ENCODE measurements at places on chromosomes 16 and 17. TPM values are rescaled to one million over a fixed set of nuclear protein-coding genes. Genes with fewer than 3 reads are reported as not detected.
A peak's percentile ranks its signal among the peaks of the same experiment; 100 is the strongest.

DNA sequence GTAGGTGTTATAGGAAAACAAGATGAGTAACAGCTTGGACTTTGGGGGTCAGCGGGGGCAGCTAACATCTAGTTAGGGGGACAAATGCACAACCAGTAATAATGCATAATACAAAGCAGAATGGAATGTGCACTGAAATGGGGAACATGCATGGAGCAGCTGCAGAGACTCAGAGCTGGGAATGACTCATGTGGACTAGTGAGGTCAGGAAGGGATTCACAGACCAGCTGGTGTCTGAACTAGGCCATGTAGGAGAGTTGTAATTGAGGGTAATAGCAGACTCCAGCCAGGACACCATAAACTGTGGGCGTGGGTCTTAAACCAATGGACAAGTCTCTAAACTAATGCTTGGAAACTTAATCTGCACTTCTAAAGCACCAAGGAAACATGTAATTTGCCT lies 176.8 kb upstream of the ASIC2 start:
- no peak for DNase-seq
- H3K27ac ChIP-seq = no peak overlapping the region
- H3K27me3 ChIP-seq = no peaks in the 10 kb centered on the region
- no peak overlapping the region for H3K4me3 ChIP-seq
- H3K4me1 ChIP-seq = no peaks in the 10 kb centered on the region

Gene TUBD1
- total RNA-seq = 11.3 TPM

GRCh38 chr16:2719328-2720063 lies 528 bp downstream of the PRSS27 start:
- no peaks in the 10 kb centered on the region for H3K36me3 ChIP-seq
- no peak overlapping the region for H3K27ac ChIP-seq
- no peak overlapping the region for H3K4me3 ChIP-seq
- no peak for DNase-seq

DNA sequence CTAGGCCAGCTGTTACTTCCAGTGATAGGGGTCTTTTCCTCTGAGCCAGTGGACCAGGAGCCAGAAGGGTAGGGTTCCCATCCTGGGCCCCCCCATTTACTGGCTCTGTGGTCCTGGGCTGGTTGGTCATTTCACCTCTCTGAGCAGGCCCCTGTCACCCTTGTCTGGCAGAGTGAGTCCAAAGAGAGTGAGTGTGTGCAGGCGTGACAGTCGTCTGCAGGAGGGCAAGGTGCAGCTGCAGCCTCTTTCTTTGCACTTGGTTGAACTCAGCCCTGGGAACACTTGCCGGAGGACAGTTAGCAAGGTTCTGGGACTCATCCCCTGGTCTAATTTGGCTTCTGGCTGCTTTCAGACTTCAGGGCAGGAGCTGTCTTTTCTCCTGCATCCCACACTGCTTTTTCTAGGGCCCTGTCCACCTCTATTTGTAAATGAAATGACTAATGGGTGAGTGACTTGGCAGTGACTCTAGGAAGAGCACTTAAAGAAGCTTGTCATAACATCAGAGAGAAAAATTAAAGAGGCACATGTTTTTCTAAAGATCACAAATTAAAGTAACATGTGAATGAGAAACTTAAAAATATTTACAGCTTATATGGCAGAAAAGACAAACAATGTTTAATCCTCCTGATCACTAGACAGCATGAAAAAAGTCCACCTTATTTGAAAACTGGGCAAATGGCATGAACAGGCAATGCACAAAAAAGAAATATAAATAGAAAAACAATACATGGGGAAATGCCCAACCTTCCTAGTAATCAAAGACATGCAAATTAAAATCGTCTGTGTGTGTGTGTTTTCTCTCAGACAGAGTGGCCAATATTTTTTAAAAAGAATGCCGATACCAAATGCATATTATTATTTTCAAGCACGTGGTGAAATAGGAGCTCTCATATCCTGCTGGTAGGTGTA lies 137.5 kb downstream of the NTN1 start:
- H3K36me3 ChIP-seq = no peaks in the 10 kb centered on the region
- H3K27ac ChIP-seq = no peak overlapping the region
- no peaks in the 10 kb centered on the region for H3K27me3 ChIP-seq
- H3K4me1 ChIP-seq = no peaks in the 10 kb centered on the region
- no peak overlapping the region for H3K4me3 ChIP-seq

GRCh38 chr17:28499364-28499664 lies 6.8 kb upstream of the FOXN1 start:
- no peak overlapping the region for H3K27ac ChIP-seq
- no peak overlapping the region for H3K4me3 ChIP-seq
- no peaks in the 10 kb centered on the region for H3K36me3 ChIP-seq
- DNase-seq = no peak
- peaks cover 15% of the 10 kb centered on the region for H3K27me3 ChIP-seq
- H3K4me1 ChIP-seq = no peaks in the 10 kb centered on the region

Gene SLFN5
- 15.7 TPM for total RNA-seq

DNA sequence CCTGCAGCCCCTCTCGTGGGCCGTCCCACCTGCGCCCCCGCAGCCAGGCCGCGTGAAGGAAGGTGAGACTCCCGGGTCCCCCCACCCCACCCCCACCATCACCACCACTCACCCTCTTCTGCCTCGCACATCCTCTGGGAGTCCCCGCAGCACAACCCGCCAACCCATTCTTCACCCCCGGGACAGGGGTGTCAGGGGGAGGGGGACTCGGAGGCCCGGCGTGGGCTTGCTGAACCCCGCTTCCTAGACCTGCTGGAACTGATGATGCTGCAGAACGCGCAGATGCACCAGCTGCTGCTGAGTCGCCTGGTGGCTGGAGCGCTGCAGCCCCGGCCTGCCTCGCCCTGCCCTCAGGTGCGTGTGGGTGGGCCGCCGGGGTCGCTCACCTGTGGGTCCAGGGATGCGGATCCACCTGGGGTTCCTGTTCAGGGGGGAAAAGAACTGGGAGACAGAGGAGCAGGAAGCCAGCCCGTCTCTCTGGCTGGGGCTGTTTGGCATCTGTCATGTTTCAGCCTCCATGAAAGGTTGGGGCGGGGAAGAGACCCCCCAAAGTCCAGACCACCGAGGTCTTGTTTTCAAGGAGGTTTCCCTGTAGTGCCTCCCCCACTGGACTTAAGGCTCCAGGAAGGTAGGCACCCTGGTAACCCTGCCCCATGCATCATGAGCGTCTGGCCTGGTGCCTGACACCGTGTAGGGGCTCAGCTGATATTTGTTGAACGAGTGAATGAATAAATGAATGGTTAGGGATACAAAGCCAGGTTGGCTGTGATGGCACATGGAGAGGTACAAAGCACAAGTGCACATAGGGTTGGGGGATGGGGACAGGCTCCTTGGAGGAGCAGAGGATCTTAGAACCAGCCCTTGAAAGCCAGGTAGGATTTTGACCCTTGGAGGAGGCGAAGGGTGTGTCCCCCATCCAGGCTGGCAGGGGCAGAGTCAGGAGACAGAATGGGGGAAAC lies 849 bp downstream of the PRR29 start:
- no peaks in the 10 kb centered on the region for H3K27me3 ChIP-seq
- DNase-seq = no peak
- H3K36me3 ChIP-seq = peaks cover 15% of the 10 kb centered on the region
- peaks cover 50% of the 10 kb centered on the region for H3K4me1 ChIP-seq

DNA sequence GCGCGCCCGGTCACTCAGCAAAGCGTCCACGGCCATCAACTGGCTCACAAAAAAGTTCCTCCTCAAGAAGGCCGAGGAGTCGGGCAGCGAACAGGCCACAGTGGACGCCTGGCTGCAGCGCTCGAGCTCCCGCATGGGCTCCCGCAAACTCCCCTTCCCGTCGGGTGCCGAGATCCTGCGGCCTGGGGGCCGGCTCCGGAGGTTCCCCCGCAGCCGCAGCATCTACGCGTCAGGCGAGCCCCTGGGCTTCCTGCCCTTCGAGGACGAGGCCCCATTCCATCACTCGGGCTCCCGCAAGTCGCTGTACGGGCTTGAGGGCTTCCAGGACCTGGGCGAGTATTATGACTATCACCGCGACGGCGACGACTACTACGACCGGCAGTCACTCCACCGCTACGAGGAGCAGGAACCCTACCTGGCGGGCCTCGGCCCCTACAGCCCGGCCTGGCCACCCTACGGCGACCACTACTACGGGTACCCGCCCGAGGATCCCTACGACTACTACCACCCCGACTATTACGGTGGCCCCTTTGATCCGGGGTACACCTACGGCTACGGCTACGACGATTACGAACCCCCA lies 10.7 kb downstream of the MYO15A start:
- no peaks in the 10 kb centered on the region for H3K4me1 ChIP-seq
- H3K27me3 ChIP-seq = no peaks in the 10 kb centered on the region
- no peaks in the 10 kb centered on the region for H3K36me3 ChIP-seq
- no peak for DNase-seq
- no peak overlapping the region for H3K27ac ChIP-seq
- H3K4me3 ChIP-seq = no peak overlapping the region

DNA sequence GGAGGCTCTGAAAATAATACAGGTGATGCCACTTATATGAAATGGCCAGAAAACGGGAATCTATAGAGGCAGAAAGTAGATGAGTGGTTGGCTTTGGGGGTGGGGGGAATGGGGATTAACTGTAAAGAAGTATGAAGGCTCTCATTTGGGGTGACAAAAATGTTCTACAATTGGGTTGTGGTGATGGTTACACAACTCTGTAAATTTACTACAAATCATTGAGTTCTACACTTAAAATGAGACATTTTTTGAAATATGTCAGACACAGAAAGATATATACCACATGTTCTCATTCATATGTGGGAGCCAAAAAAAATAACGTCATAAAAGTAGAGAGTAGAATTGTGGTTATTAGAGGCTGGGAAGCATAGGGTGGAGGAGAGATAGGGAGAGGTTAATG lies 25.7 kb downstream of the ARHGAP17 start:
- H3K36me3 ChIP-seq = no peaks in the 10 kb centered on the region
- H3K27ac ChIP-seq = peak overlapping the region; percentile 99
- DNase-seq = peak; percentile 39
- no peaks in the 10 kb centered on the region for H3K27me3 ChIP-seq
- H3K4me3 ChIP-seq = no peak overlapping the region

Gene PKMYT1
- total RNA-seq = 48.5 TPM

DNA sequence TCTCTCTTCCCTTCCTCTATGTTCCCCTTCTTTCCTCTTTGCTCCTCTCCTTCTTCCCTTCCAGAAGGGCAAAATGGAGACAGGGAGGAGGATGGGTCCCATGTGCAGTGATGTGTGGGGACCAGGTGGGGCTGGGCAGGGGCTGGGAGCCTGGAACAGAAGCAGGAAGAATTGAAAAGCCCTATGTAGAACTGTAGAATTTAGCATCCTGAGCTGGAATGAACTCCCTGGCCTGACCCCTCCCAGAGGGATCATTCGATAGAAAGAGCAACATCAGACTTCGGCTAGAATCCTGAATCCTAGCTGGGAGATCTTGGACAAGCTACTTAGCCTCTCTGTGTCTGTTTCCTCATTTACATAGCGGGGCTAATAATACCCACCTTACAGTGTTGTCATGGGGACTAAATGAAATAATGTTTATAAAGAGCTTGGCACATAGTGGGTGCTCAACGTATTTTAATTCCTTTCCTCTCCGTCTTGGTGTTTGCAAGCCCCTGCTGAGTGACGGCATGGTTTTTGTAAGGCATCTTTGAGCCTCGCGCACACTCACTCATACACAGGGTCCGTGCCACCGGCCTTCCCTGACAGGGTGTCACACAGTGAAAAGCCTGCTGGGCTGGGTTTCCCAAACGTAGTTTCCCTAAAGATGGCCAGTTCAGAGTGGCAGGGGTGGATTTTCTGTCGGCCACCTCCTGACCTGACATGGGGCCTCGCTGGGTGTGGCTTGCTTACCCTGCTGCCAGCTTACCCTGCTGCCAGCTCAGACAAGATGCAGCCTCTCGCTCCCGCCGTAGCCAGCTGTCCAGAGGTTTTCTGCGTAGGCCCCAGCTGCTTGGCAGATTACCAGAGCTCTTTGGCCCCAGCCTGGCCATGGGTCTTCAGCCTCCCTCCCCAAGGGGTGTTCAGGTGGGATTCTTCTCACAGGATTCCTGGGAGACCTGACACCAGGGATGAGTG lies 6.1 kb upstream of the ARHGAP23 start:
- DNase-seq = no peak
- H3K4me1 ChIP-seq = peaks cover 35% of the 10 kb centered on the region
- H3K27me3 ChIP-seq = peaks cover 18% of the 10 kb centered on the region
- no peak overlapping the region for H3K4me3 ChIP-seq
- no peak overlapping the region for H3K27ac ChIP-seq

GRCh38 chr16:19974607-19975006 lies 90.0 kb upstream of the GPRC5B start:
- no peak overlapping the region for H3K27ac ChIP-seq
- no peaks in the 10 kb centered on the region for H3K27me3 ChIP-seq
- no peaks in the 10 kb centered on the region for H3K36me3 ChIP-seq

- DNase-seq = no peak
- H3K4me1 ChIP-seq = no peaks in the 10 kb centered on the region
- no peaks in the 10 kb centered on the region for H3K36me3 ChIP-seq
- no peak overlapping the region for H3K4me3 ChIP-seq
- no peaks in the 10 kb centered on the region for H3K27me3 ChIP-seq
- no peak overlapping the region for H3K27ac ChIP-seq
Measured at GRCh38 chr17:72308744-72309385, 188.0 kb downstream of the SOX9 start.

DNA sequence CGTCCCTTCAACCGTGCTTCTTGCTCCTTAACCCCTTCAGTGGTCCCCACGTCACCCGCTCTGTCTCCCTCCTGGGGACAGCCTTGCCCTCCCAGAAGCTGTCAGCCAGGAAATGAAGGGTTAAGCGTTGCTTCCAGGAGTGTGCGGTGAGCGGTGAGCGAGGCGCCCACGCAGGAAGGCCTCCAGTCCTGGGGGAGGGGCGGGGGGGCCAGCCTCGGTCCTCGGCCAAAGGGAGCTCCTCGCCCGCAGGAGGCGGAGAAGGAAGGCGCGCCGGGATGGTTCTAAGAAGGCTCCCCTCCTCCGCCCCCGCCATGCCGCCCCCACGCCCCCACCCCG lies 2.3 kb downstream of the RBFOX3 start:
- no peaks in the 10 kb centered on the region for H3K4me1 ChIP-seq
- no peak overlapping the region for H3K4me3 ChIP-seq
- no peak overlapping the region for H3K27ac ChIP-seq
- DNase-seq = no peak
- H3K27me3 ChIP-seq = peaks cover 41% of the 10 kb centered on the region
- H3K36me3 ChIP-seq = no peaks in the 10 kb centered on the region

- H3K36me3 ChIP-seq = no peaks in the 10 kb centered on the region
- no peak overlapping the region for H3K4me3 ChIP-seq
- peaks cover 5% of the 10 kb centered on the region for H3K27me3 ChIP-seq
- no peaks in the 10 kb centered on the region for H3K4me1 ChIP-seq
Measured at GRCh38 chr17:39132192-39132610, 19.2 kb downstream of the PLXDC1 start.

DNA sequence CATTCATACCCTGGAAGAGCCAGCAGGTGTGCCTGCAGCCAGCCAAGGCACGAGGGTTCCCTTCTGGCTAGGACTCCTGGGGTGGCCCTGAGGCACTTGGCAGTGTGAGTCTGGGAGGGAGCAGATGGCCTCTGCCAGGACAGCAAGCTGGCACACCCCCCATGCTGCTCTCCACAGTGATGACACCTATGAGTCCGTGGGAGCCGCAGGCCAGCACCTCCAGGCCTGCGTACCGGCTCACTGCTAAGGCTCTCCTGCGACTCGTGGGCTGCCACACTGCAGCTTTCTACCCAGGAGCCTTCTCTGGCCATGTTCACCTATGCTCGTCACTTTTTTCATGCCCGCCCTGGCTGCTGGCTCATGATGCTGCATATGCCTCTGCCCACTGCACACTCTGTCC lies 68.1 kb downstream of the NDEL1 start:
- H3K27ac ChIP-seq = no peak overlapping the region
- no peaks in the 10 kb centered on the region for H3K4me1 ChIP-seq
- DNase-seq = no peak
- peaks cover 15% of the 10 kb centered on the region for H3K36me3 ChIP-seq

- H3K36me3 ChIP-seq = no peaks in the 10 kb centered on the region
- H3K27me3 ChIP-seq = peaks cover 40% of the 10 kb centered on the region
- no peak for DNase-seq
Measured at GRCh38 chr16:49283376-49284049, 1.9 kb upstream of the CBLN1 start.

Measured in endothelial cell of umbilical vein (primary cell).